ENCODE measurements at places on chromosomes 12 and 14.

GRCh38 chr14:26896447-26896846, 298.6 kb upstream of the NOVA1 start:
- no peak for DNase-seq

DNA sequence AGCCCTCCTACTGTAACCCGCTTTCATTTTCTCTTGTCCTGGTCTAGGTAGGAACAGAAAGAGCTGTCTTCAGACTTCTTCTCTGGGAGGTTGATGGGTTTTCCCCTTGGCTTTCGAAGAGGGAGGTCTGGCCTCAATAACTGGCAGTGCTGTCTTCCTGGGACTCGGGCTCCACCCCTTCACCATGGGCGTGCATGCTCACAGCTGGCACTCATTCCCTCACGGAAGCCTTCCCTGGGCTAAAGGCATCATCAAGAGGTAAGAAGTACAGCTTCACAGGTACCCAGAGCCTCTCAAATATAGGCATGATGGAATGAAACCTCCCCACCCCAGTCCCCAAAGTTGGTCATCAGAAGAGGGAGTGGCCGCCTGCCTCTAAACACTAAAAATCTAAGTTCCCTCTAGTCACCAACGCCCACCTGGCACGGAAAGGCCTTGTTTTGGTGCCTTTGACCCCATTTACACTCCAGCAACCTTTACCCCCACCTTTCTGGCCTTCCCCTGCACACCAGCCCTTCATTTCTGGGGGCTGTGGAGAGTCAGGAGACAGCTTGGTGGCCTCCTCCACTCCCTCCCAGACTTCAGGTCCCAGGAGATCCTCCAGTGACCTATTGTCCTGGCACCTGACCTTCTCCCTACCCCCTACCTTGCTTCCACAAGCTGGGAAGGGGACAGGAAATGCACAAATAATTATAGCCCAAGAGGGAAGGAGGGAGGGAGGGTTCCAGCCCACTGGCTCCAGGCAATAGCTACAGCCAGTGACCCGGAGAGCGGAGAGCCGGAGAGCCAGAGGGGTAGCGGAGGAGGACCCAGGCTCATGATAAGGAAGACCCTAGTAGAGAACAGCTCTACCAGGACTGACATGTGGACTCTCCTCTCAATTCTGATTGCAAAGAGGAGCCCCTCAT, 2.8 kb downstream of the RAPGEF3 start:
- DNase-seq, result no peak

GRCh38 chr14:25046301-25046943, 3.5 kb downstream of the STXBP6 start:
- DNase-seq, result no peak

GRCh38 chr14:51981218-51981854, 8.0 kb upstream of the RTRAF start:
- no peak for DNase-seq

DNA sequence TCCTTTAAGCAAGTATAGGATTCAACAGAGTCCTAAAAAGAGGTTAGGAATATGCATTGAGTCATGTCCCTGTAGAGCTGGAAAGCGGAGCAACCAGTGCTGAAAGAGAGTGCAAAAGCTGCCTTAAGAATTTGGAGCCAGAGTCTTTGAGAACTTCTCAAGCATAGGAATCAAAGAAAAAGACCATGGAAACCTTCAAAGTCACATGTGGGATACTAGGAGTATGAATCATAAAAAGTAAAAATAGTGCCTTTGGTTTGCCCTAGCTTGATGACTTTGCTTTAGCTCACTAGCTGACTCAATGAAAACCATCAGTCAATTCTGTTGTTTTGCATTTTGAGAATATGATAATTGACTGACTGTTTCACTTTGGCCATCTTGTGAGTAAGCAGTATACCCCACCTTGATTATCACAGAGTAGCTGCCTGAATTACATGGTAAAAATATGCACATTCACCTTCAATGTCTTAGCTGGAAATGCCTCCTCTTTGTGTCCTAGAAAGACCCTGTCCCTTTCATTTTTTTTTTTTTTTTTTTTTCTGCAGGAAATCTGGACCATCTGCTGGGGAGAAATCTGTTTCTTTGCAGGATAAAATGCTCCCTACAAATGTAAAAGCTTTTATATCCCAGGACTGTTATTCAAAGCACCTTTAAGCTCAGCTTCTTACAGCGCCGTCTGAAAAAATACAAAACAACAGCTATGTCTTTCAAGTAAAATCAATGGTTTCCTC, 248.6 kb upstream of the KRR1 start:
- no peak for DNase-seq

- no peak for DNase-seq
These were observed 164.0 kb downstream of the NUAK1 start for GRCh38 chr12:105974738-105975137.

- DNase-seq, result no peak
These were observed 106.0 kb downstream of the HMGA2 start for GRCh38 chr12:65930114-65930828.

DNA sequence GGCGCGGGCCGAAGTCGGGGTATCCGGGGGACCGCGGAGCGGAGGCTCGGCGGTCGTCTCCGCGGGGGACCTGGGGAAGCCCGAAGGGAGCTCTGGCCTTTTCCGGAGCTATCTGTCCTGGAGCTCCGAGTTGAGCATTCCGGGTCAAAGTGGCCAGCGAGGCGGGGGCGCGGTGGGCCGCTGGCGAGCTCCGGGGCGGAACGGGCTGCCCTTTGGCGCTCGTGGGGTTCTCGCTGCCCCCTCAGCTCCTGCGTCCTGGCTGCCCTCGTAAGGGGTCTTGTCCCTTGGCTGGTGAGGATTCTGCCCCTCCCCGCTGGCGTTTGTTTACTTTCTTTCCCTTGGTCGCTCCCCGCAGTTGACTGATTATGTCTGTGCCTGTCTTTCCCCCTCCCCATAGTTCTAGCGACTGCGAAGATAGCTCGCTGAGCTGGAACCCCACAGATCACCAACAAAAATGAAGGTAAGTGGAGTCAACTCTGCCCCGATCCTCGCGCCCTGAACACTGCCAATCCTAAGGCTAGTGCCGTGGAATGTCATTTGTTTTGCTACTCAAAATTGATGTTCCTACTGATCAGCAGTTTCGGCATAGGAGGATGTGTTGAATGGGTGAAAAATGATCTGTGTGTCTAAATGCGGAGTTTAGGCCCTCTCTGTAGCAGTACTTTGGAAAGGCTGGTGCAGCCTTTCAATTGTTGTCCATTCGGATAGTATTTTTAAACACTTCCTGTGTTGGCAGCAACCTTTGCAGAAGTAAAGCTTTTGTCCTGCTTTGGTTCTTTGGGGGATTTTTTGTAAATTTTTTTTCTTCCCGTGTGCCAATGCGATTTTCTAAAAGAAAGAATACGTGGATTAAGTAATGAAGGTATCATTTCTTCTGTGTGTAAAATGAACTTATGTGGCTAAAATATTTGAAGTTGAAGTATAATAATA, 1.3 kb downstream of the ARID4A start:
- DNase-seq, result no peak

DNA sequence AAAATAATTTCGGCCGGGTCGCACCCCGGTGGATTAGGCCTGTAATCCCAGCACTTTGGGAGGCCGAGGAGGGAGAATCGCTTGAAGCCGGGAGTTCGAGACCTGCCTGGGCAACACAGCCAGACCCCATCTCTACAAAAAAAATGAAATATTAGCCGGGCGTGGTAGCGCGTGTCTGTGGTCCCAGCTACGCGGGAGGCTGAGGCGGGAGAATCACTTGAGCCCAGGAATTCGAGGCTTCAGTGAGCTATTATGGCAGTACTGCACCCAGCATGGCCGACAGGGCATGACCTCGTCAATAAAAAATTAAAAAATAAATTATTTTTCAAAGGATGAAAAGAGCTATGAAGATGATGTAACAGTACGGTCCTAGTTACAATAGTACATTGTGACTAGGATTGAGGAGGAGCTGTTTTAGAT, 523 bp downstream of the GTF2H3 start:
- DNase-seq, result no peak

DNA sequence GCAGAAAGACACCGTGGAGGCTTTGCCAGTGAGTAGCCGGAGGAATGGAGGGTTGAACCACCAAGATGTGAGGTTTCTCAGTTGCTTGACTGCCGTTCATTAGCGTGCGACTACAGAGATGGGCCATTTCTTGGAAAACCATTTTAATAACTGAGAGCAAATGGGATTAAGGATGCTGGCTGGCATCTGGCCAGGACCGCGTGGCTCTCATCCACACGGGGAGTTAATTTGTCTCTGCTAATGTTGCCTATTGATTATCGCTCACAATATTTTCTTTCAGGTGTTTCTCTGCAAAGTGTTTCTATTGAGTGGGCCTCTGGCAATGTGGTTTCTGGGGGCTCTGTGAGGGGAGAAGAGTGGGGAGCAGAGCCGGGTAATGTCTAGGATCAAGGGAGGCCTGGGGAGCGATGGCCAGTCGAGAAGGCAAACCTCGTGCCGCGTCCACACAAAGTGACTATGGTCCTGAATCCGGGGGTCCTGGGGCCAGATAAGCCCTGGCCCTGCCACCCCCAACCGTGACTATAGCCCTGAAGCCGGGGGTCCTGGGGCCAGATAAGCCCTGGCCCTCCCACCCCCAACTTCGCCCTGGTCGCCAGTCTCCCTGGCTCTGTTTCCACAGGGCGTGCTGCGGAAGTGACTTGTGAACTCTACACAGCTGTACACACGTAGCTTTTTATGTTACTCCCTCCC, 110.6 kb downstream of the PRMT8 start:
- DNase-seq, result no peak

- no peak for DNase-seq
These were observed 78.9 kb upstream of the GZMB start for GRCh38 chr14:24712909-24713308.

DNA sequence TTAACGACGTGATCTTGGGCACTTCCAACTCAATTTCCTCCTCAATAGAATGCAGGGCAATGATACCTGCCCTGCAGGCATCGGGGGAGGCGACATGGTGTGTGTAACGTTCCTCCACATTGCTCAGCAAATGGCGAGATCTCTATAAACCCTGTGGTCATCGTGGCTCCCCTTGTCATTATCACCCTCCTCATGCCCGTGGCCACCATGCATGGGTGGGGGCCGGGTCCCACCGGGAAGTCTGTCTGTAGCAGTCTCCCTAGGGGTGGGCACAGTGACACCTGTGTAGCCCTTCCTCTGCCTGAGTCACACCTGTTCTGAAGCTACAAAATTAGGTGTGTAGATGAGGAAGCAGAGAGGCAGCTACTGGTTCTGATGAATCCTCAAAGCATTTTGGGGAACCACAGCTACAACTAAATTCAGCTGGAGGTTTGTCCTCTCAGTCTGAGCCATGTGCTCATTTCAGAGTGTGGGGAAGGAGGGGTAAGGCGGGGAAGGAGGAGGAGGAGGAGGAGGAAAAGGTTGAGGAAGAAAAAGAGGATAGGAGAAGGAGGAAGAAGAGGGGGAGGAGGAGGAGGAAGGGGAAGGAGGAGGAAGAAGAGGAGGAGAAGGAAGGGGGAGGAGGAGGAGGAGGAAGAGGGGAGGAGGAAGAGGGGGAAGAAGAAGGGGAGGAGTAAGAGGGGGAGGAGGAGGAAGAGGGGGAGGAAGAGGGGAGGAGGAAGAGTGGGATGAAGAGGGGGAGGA, 11.0 kb upstream of the CACNA2D4 start:
- DNase-seq, result no peak

GRCh38 chr12:20003252-20003651, 365.1 kb upstream of the PDE3A start:
- no peak for DNase-seq

DNA sequence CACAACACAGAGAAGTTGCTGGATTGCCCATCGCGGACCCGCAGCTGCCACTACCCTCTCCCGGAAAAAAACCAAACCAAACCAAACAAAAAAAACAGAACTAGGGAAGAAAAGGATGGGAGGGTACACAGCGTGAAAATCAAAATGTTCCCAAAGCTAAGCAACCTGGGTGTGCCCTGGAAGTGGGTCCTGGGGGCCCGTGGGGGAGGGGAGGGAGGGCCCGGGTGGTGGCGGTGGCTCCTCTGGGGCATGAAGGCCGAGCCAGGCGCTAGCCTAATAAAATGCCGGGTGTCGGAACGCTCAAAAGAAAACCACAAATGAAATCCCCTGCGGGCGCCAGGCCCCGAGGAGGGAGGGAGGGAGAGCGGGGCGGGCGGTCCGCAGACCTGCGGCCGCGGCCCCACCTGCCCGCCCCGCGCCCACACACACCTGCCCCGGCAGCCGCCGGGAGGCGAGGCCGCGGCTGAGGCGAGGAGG, 787 bp downstream of the HECTD4 start:
- peak; percentile 55 for DNase-seq

DNA sequence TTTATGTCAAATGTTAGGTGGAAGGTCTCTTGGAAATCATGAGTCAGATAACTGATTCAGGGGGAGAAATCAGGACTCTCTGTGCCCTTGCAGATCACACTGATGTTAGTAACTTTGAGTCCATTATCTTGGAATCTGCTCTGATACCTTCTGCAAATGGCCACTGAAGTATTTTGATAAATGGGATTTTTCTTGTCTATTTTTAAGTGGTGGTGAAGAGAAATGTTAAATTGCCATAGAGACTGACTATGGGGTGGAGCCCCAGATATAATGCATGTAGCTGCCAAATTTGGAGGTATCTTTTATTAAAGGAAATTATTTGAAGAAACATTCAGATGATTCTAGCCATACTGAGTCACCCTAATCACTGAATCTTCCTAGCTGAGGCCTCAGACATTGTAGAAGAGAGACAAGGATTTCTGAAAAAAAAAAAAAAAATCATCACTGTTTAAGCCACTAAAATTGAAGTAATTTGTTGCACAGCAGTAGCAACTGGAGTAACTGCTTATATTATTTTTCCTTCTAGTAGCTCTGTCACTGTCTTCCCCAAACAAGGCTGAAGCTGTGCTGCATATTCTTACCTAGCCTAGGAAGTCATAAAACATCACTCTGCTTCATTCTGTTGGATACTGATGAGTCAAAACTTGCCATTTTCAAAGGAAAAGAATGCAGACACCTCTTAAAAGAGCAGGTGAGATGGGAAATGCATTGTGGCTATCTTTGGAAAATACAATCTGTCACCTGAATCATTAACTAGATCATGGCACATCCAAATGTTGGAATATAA, 36.0 kb upstream of the CLEC14A start:
- no peak for DNase-seq

- DNase-seq, result no peak
These were observed 28.2 kb downstream of the DAD1 start for GRCh38 chr14:22560662-22561365.

GRCh38 chr12:54394281-54394719, 9.8 kb upstream of the ZNF385A start:
- DNase-seq, result no peak

GRCh38 chr12:92566448-92567019, 136.3 kb upstream of the PLEKHG7 start:
- no peak for DNase-seq

All from GM12891 (cell line).